ENCODE measurements at places on chromosomes 3 and 15.
A peak's percentile ranks its signal among the peaks of the same experiment; 100 is the strongest.

- no peak for DNase-seq
These were observed 19.9 kb downstream of the NDUFB4 start for GRCh38 chr3:120615847-120616609.

- DNase-seq = no peak
These were observed 45.1 kb downstream of the TNIK start for GRCh38 chr3:171415070-171415469.

DNA sequence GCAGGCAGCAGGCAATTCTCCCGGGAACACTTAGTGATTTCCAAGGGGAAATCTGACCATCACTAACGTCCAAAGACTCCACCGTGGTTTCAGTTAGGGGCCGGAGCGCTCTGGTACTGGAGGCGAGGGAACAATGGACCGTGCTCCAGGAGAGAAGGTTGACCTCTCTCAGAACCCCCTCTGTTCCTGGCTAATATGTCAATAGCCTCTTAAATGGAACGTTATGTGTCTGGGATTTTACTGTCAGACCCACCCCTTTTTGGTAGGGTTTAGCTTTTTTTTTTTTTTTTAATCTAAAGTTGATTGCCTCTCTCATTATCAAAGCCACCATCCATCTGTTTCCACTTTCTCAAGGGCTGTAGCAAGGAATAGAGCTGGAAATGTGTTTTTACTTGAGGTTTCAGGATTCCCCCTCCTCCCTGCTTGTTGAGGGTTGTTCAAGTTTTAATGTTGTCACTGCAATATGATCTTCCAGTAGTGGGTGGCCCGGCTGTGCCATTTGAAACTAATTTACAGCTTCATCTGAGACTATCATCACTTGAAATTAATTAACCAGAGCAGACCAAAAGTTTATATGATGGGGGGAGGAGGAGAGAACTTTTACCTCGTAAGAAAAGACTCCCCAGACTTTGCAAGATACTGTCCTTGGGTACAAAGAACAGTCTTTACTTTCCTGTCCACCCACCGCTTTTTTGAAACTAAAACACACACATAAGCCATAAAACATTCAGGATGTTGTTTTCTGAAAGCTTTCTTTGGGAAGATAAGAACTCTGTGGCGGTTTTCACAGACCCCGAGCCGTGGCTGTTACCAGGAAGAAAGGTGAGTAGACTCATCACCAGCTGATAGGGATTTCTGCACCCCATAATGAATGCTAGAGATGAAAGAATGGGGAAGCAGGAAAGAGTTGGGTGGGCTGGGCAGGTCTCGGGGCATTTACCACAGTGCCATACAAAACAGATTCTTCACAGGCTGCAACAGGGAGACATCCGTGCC, 187.8 kb downstream of the UACA start:
- no peak for DNase-seq

DNA sequence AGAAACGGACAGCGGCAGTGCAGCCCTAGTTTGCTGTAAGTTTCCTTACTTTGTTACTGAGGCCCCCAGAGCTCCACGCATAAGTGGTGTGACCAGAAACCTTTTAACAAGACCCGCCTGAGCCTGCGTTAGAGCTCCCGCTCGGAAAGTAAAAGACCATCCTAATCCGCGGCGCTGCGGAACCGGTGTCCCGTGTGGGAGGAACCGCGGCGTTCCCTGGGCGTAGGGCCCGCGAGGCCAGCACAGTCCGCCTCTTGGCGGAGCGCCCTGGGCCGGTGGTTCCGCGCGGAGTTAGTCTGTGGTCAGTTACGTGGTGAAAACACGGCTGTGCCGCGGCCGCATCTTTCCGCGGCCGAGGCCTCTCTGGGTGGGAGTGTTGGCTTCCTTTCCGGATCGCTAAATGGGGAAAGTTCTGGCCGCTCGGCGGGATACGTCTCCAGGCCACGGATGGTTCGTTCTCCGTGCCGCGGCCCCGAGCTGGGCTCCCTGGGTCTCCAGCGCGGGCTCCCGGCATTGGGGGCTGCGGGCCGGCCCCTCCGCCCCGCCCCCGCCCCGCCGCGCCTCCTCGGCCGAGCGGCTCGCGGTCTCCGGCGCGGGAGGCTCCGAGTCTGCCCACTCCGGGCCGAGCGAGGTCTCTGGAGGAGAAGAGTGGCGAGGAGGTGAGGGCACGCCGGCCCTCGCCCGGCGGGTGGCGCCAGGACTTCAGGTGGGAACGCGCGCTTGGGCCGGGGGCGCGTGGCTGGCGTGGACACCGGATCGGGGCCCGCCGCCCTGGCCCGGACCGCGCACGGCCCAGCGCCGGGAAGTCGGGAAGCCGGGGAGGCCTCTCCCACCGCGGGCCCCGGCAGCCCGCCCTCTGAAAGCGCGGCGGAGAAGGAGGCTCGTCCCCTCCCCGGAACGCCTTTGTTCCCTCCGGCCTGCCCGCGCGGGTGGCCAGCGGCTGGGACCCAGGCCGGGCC, 754 bp downstream of the B3GNT5 start:
- peak; percentile 44 for DNase-seq

DNA sequence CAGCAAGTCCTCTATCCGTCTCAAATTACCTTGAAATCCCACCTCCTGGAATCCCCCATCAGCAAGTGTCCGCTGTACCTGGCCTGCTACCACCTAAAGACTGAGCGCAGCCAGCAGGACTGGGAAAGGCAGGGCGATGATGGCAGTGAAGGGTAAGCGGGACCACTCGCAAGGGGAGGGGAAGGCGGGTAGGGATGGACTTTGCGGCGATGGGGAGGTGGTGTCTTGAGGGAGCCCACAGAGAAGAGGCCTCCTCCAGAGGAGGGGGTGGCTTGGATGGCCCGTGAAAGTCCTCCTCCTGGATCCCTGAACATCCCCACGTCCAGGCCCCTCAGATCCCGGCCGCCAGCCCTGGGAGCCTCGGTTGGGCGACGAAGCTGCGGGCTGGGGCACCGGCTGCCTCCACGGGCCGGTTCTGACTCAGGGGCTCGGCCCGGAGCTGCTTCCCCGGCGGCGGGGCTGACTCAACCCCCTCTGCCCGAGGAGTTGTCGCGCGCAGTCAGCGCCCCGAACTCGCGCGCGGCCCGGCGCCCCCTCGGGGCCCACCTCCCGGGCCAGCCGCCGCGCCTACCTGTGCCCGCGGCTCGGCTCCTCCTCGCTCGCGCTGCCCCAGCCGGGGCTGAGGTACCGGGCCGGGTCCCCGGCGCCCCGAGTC, 512 bp downstream of the LARP6 start:
- DNase-seq = no peak

- no peak for DNase-seq
These were observed 51.8 kb downstream of the SMAD6 start for GRCh38 chr15:66753687-66754377.

- no peak for DNase-seq
These were observed 113.1 kb upstream of the ABHD17C start for GRCh38 chr15:80581976-80582375.

DNA sequence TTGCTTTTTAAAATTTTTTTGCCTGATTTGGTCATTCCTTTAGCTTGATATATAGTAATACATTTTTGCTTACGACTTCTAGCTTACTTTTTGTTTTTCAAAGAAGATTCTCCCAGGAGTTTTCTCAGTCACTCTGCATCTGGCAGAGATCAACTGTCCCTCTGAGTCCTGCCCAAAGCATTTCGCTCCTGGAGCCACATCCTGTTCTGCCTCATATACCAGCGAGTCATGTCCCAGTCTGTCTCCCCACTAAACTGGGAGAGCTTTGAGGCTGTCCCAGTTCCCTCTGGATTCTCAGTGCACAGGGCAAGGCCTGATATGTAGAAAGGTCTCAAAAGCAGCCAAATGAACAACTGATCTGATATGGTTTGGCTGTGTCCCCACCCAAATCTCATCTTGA, 326.3 kb downstream of the ARRDC4 start:
- DNase-seq = no peak

- DNase-seq = no peak
These were observed 12.8 kb downstream of the C2CD4A start for GRCh38 chr15:62079594-62079993.

DNA sequence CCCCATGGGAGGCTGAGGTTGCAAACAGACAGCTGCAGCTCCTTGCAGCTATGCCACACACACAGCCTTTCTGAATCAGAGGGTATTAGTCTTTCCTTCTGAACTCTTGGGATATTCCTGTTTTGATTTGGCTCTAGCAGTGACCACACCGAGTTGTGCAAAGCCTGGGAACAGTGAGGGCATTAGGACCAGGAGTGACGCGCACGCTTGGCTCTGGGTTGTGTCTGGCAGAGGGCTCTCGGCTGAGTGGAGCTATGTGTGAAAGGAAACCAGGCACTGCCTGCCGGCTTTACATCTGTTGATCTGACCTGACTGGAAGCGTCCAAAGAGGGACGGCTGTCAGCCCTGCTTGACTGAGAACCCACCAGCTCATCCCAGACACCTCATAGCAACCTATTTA, at the start of gene GALNT15:
GALNT15 (plus strand) TSS at position 292 of the 400 bp plus-strand sequence. CDS start 472 bp downstream, outside the sequence.
- DNase-seq = no peak

DNA sequence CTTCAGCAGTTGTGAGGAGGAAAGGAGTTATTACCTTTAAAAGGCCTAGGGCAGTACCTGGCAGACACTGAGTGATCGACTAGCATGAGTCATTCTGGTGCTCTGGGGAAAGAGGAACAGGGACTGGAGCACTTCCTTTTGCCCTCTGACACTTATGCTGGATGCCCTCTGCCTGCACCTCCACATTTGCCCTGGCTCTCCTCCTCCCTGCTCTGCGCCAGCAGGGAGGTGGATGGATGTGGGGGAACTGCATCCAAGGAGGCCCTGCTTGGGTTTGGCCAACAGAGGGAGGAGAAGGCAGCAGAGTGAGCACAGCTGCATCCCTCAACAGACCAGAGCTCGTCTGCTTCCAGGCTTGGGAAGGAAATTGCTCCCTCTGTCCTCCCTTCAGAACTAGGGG, 75.0 kb downstream of the SEMA5B start:
- DNase-seq = no peak

DNA sequence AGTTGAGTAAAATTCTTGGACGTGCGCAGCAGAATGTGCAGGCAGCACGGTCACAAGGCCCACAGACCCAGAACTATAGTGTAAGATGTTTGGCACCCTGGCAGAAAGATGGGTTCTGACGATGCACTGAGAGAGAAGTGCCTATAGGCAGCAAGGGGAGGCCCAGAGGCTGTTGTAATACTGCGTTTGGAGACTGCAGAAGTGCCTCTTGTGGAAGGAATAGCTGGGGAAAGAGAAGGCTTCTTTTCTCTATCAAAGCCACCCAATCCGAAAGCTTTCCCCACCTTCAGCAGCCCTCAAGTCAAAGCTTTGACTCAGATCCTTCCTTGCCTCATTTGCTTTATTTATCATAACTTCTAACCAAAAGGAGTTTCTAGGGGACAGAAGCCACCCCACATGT, 5.2 kb upstream of the SIN3A start:
- no peak for DNase-seq

DNA sequence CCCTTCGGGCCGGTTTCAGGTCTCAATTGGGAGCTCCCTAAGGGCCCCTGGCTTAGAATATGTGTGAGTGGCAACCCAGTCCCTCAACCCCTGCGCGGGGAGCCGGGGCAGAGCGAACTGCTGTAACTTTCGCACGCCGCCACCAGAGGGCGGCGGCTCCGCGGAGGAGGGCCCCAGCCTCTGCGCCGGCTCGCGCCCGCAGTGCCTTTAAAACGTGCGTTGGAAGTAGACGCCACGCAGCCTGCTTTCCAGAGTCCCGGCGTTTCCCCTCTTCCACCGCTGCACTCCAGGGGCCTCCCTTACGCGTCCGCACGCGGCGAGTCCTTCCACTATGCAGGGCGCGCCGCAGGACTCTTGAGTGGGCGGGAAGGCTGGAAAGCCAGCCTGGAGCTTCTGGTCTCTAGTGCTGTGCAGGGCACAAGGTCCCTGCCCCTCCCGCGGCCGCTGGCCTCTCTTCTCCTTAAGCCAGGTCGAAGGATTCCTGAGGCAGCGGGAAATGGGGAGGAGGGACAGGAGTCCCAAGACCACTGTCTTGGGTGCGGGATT, 23.7 kb upstream of the RNU6-1 start:
- DNase-seq = peak; percentile 79

DNA sequence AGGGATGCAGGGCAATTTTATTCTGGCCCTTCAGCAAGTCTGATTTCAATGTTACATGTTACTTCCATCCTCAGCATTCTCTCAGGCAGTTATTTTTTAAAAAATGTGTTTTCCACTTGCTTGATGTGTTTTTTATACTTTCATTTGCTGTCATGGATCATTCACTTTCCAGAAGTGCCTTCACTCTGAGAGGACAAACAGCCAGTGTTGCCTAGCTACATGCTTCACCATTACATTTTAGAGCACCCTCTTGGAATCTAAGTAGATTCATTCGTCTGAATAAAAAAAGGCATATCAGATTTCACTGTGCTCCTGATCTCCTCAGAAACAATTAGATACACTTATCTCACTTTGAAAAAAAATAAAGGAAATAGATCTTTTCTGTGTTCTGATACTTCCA, 93.6 kb upstream of the POU1F1 start:
- DNase-seq = no peak

GRCh38 chr3:129745253-129745652, 138.8 kb upstream of the PLXND1 start:
- no peak for DNase-seq

DNA sequence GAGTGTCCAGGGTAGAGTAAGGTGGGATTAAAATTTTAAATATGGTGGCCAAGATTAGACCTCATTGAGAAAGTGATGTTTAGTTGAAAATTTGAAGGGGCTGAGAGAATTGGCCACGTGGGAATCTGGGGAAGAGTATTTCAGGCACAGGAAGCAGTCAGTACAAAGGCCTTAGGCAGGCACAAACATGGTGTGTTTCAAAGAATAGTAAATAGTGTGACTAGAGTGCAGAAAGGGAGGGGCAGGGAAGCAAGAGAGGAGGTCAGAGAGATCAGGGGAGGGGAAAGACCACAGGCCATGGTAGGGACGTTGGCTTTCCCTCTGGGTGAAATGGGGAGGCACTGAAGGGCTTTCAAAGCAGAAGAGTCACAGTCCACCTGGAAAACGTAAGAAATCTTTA, 36.6 kb upstream of the POMGNT2 start:
- no peak for DNase-seq

DNA sequence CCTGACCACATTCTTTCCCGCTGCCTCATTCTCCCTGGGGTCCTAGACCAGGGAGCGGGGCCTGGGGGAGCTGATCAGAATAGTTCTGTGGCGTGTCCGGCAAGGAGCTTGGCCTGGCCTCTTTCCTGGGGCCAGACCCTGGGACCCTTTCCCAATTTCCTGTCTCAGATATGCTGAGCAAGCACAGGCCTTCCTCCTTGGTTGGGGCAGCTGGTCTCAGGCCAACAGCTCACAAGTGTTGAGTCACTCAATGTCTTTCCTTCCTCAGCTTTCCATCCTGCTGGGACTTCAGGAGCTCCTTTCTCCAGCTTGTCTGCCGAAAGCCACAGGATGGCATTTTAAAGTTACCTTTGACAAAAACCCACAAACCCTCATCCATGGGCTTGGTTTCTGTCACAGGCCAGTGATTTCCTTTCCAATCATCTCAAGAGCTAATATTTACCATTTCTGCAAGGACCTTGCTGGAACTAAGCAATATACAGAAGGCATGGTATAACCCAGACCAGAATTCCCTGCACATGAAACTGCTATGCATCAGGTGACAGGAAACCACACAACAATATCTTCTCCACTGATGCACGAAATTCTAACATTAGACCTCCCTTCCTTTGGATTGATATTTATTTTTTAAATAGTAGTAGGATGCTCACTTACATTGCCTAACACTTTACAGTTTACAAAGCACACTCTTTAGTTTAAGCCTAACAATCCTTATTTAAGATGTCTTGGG, 19.5 kb upstream of the TIMP4 start:
- no peak for DNase-seq

GRCh38 chr3:159233734-159234133, 431.9 kb downstream of the MFSD1 start:
- no peak for DNase-seq
